ENCODE measurements at places on chromosomes 11 and 22. TPM values are rescaled to one million over a fixed set of nuclear protein-coding genes. Genes with fewer than 3 reads are reported as not detected.

Gene TPBGL
- total RNA-seq, result 0.25 TPM

GRCh38 chr22:33012833-33013450, 45.2 kb downstream of the SYN3 start:
- DNase-seq, result no peak

DNA sequence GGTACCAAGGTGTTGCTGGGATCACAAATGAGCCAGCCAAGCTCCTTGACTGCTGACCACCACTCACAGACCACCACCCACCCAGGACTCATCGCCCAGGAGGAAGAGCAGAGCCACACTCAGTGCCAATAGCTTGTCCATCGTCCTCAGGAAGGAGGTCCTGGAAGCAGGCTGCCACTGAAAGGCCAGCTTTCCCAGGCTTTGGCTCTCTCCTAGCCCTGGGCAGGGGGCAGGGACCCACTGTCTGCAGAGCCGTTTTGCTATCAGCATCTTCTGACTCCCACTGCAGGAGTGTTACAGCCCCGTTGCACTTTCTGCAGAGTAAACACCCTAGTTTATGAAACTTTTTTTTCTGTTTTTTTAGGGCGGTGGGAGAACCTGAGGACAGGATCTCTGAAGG, 12.2 kb upstream of the ACRV1 start:
- no peak for DNase-seq

DNA sequence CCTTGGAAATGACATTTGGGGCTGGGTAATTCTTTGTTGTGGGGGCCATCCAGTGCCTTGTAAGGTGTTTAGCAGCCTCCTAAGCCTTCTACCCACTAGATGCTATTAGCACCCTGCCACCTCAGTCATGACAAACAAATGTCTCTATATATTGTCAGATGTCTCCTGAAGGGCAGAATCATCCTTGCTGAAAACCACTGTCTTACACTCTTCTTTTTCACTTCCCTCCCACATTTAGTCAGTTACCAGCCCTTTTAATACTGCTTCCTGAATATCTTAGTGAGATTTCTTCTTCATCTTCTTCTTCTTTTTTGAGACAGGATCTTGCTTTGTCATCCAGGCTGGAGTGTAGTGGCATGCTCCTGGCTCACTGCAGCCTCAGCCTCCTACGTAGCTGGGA, 33.1 kb downstream of the TNRC6B start:
- no peak for DNase-seq

- no peak for DNase-seq
Measured at GRCh38 chr11:65565624-65566453, 4.4 kb upstream of the ZNRD2 start.

GRCh38 chr11:1773994-1774550, 10.3 kb upstream of the CTSD start:
- no peak for DNase-seq

DNA sequence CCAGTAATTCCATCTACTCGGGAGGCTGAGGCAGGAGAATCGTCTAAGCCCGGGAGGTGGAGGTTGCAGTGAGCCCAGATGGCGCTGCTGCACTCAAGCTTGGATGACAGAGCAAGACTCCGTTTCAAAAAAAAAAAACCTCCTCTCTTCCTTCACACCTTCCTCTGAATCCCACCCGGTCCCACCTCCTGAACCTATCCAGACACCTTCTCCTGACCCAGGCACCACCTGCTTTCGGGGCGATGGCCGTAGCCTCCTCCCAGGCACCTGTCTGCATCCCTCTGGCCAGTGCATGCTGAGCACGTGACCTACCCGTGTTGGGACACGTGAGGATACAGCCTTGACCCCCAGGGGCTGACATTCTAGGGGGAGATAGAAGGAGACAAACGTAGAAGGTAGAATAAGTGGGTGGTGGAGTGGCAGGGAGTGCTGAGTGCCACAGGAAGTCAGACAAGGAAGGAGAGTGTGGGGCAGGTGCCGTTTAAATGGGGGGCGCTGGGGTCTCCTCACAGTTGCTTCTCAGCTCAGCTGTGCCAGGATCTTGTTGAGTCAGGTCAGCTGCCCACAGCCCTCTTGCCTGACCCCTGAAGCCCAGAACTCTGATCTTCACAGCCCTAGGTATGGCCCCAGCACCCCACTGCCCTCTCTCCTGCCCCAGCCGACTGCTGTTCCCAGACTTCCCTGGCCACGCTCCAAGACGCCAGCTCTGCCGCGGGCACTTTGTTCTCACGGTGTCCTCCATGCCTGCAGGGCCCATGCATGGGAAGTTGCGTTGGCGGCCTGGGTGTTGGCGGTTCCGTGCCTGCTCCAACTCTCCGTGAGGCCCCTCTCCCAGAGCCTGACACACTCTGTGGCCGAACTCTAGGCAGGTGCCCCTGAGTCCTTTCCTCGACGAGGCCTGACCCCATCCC, 1.2 kb upstream of the MIOX start:
- no peak for DNase-seq

DNA sequence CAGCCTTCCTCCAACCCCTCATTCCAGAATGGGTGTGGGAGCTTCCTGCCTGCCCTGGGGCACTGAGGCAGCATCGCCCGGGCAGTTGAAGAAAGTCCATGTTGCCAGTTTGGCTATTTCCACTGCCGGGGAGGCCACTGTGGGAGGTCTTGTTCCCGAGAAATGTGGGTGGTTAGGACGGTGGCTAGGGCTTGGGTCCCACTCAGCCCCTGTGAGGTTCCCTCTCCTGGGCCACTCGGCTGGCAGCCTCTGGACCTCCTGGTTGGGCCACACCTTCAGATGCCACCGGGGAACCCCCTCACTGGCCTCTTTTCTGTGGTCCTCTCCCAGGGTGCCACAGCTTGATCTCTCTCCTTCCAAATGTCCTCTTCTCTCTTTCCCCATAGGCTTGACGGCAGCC, 5.1 kb upstream of the PPP6R3 start:
- no peak for DNase-seq

Gene FAM180B
- total RNA-seq, result not detected

Gene FGF4
- 2.0 TPM for total RNA-seq

DNA sequence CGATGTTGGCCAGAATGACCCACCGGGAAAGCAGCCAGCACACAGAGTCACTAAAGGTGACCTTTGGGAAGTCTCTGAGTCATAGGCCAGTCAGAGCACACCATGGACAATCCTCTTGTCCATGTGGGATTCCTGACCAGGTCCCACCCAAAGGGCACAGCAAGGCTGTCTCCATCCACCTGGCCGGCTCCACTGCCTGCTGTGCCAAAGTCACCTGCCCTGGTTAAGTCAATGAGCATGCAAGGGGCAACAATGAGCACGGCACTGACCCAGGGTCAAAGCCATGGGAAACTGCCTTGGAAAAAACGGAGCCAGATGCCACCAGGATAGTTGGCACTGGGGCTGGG, 49.8 kb downstream of the SHANK2 start:
- no peak for DNase-seq

- no peak for DNase-seq
Measured at GRCh38 chr11:130602641-130603334, 154.3 kb downstream of the ADAMTS15 start.

- DNase-seq, result no peak
Measured at GRCh38 chr11:73429121-73429750, 53.0 kb downstream of the RELT start.

Gene MRGPRX3
- not detected for total RNA-seq

Gene TMEM225
- total RNA-seq, result not detected

Gene RTN3
- 198 TPM for total RNA-seq

DNA sequence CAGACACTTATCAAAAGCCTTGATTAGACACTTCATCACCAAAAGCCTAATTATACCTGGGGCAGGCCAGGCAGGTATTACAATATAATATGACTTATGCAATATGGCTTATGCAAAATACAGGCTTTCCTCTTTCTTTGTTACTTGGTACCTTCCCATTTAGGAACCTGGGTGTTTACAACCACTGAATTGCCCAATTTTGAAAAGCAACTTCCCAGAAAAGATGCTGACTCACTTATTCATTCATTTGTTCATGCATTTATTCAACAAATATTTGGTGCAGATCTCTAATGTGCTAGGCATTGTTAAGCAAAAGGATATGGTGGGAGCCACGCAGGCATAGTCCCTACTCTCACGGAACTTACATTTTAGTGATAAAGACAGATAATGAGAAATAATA, 13.6 kb upstream of the JAML start:
- no peak for DNase-seq

GRCh38 chr22:42841444-42841843, 15.6 kb downstream of the ARFGAP3 start:
- DNase-seq, result no peak

DNA sequence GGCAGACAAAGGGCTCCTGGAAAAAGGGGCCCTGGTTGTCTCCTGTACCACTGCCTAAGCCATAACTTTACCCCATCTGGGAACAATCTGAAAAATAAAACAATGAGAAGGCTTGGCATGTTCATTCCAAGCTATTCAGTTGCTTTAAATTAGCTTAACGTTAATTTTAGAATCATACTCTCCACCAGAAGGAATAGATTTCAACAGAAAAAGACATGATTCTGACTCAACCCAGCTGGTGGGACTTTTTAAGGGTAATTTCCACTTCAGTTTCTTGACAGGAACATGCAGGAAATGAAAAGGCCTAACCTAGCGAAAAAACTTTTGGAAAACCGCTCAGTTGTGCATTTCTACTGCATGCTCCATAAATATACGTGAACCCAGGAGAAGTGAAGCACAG, 7.9 kb downstream of the SF3A1 start:
- no peak for DNase-seq

- no peak for DNase-seq
Measured at GRCh38 chr11:120759046-120759445, 247.5 kb downstream of the GRIK4 start.

DNA sequence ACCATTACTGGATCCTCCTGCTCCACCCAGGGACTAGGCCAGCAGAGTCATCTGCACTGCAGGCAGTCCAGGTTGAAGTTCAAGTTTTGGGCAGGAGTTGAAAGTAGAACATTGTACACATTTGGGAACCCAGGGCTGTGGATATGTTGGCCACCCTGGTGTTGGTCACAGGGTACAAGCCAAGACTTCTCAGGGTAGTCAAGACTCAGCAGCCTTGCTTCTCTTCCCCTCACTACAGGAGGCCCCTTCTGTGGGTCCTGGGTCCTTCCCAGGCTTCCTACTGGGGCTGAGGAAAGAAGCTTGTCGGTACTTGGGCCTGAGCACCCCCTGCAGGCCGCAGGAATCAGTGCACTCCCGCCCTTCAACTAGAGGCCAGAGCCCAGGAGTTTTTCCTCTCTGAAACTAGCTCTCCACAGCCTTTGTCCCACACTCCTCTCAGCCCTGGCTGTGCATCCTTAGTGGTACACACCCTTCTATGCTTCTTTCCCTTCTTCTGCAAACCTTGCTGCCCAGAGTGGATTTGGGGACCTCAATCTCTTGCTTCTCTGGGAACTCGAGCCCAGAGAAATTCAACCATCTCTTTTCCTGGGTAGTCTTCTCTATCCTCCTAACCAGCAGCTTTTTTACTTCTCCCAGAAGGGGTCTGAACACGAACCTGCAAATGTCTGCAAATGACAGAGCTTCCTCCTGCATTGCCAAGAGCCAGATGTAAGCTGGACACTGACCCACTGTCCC, 2.6 kb upstream of the HPX start:
- DNase-seq, result no peak

DNA sequence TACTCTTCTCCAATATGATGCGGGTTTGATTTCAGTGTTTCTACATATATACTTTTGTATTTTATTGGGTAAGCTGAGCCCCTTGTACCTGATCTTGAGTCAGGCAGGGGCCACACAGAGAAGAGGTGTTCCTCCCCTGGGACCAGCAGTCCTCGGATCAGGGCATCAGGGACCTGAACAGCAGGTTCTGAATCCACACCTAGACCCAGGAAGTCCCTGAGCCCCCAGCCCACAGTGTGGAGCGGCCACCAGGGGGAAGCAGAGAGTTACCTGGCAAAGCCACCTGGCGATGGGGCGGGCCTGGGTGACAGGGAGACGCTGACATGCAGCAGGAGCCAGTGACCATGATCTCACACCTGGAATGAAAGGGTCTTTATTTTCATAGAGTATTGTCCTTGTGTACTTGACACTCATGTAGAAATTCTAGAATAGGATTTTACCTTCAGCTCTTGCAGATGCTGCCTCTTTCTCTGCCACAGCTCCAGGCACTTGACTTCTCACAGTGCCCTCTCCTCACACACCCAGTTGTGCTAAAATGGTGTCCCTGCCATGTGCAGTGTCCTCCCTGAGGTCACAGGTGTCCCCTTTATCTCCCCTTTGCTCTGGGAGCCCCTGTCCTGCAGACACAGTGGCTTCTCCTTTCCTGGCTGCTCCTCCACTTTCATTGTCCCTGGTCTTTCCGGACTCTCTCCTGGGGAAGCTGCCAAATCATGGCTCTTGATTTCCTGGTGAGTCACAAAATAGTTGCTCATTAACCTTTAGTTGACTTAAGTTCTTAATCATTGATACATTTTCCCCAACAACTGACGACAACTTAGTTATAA, 48.5 kb downstream of the GGTLC2 start:
- DNase-seq, result no peak

Gene DCUN1D5
- 95.8 TPM for total RNA-seq

Gene CD6
- 0.19 TPM for total RNA-seq

- DNase-seq, result no peak
Measured at GRCh38 chr22:50516068-50516467, 8.0 kb downstream of the NCAPH2 start.

Gene C22orf42
- total RNA-seq, result not detected

GRCh38 chr22:23222793-23223568, 42.7 kb downstream of the BCR start:
- no peak for DNase-seq

Gene SIDT2
- total RNA-seq, result 14.6 TPM

DNA sequence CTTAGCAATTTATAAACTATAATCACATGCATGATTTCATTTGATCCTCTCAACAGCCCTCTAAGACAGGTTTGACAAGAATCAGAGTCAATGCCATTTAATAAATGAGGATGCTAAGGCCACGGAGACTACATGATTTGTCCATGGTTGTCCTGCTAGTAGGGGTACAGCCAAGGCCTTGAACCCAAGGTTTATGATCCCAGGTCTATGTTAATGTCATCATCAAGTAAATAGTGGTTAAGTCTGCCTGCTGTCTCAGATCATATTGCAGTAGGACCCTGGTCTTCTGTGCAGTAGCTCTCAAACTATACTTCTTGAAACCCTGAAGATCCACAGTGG, 17.7 kb upstream of the SYTL2 start:
- no peak for DNase-seq

DNA sequence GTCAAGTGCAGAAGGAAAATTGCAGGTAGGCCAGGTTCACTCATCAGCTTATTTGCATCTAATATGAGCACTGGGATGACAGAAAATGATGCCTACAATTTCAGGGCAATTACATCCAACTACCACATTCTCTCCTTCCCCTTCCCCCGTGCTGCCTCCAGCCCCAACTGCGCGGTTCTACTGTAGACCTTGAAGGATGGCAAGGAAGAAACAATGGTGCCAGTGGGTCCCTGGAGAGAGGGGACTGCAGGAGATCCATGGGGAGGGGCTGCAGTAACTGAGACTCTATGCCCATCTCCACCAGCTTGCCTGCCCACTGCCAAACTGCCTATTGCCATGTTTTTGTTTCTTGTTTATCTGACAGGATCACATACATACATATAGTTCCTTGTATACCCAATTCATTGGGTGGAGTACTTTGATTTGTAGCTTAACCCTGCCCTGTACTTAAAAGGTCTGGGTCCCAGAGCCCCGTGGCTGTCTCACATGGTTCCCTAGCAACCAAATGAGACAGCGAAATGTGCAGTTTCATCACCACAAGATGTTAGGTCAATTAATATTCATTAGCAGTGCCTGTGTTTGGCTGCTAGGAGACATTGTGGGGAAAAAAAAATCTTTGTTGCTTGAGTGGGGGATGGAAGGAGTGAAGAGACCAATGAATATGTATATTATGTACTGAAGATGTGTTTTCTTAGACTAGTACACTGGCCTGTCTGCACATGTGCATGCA, 253.5 kb upstream of the PLET1 start:
- no peak for DNase-seq

- no peak for DNase-seq
Measured at GRCh38 chr11:71986131-71986530, 12.6 kb upstream of the IL18BP start.

Measured in H1 (cell line).